ENCODE measurements at places on chromosomes 6 and 20.

GRCh38 chr6:130895516-130895915 is 68.3 kb downstream of the SMLR1 start:
- no peak for DNase-seq

DNA sequence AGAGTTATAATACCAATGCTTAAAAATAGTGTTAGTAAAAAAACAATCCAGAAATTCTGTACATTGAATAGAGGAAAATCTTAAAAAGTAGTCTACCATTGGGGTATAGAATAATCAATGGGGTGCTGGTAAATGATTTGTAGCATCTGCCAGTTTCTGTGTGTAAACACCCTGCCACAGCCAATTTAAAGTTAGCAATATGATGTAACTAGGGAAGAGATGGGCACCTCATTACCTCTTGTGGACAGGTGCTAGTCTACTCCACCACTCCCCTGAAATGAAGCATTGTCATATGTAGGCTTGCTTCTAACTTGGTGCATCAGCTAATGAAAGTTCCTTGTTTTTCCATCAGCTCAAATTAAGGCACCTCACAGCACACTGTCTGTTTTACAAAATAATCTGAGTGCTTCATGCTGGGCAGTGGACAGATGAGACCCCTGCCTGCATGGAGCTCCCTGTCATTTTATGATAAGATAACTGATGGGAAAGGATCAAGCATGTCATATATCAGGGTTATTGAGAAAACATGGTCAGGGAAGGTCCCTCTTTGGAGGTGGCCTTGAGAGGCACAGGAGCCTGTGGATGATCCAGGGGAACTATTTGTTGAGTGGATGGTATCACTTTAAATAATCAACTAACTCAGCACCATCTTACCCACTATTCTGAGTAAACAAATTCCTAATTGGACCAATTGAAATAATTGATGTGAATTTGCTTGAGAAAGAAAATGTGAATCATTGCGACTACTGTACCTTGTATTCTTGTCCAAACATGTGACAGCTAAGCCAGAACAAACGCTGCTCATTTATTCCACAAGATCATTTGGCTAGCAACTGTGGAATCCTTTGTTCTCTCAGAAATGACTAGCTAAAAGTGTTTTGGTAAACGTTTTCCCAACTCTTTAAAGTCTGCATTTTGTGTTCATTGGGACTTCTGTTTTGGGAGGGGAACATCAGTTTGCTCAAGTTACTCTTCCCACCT is 45.9 kb upstream of the CSE1L start:
- DNase-seq: no peak

DNA sequence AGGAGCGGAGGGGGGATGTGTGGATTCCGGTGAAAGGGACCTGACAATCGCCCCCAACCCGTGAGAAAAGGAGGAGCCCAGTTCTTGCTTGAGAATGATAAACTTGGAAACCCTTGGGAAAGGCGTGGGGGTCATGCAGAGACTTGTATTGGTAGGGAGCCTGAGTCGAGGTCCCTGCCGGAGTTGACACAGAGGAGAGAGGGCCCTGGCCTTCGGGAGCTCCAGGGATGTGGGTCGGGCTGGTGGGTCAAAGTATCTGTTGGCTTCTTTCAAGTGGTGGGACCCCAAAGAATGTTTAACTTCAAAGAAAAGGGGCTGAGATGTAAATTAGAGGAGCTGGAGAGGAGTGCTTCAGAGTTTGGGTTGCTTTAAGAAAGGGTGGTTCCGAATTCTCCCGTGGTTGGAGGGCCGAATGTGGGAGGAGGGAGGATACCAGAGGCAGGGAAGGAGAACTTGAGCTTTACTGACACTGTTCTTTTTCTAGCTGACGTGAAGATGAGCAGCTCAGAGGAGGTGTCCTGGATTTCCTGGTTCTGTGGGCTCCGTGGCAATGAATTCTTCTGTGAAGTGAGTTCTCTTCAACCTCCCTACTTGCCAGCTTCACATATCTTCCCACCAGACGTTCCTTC is 571 bp downstream of the CSNK2B start:
- DNase-seq: no peak

GRCh38 chr6:8059129-8059528 is 5.1 kb downstream of the BLOC1S5 start:
- no peak for DNase-seq

DNA sequence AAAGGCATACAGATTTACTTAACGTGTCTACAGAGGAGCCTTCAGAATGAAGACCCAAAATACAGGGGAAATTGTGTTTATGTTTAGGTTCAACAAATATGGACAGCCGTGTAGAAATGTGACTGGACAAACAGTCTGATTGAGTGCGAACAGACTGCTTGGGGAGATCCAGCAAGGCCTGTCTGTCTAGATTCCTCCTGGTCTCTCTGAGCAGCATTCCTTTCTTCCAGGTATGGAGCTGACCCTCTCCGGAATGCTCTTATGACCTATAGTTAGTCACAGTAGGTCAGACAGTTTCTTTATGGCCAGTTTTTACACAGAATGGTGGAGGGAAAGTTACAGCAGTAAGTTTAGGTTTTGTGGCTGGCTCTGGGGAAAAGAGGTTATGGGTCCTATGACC is 9.0 kb downstream of the RIN2 start:
- DNase-seq: no peak

All from stimulated activated CD8-positive, alpha-beta memory T cell treated with anti-CD3 and anti-CD28 coated beads, Interleukin-15, amount 100 ng/mL, for 24 hours (primary cell).